ENCODE measurements at places on chromosomes 3 and 15.

DNA sequence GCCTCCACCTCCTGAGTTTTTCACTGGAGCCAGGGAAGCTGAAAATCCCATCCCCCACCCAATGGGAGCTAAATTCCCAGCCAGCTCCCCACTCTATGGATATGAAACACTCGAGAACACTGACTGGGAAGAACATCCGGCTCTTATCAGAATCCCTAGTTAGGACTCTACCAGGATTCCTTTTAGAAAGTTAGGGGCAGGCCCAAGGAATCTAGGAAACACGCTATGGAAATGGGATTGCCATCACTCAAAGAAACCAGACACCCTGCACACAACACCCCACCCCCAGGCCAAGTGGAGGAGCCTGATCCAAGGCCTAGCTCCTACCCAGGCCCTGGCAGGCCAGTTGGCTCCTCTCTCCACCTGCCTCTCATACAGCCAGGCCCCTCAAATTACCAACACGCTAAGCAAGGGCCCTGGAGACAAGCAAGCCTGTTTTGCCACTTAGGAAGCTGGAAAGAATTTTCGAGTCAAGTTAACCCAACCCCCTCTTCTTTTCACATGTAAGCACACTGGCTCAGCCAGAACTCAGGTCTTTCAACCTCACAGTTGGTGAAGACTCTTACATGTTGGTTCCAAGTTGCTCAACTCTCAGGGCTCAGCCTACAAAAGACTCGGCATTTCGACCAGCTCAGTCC, 75.5 kb downstream of the RBPMS2 start:
- DNase-seq = peak; percentile 57

GRCh38 chr15:98923171-98923570, 84.4 kb downstream of the PGPEP1L start:
- DNase-seq = no peak

- no peak for DNase-seq
Measured at GRCh38 chr3:179321668-179322285, 1.1 kb upstream of the ZNF639 start.

GRCh38 chr15:37246856-37247255, 146.5 kb upstream of the MEIS2 start:
- DNase-seq = no peak

- no peak for DNase-seq
Measured at GRCh38 chr3:130514681-130515080, 2.3 kb upstream of the COL6A6 start.

- DNase-seq = no peak
Measured at GRCh38 chr15:31013863-31014607, 22.6 kb upstream of the MTMR10 start.

Measured in right renal cortex interstitium (tissue), 3 donors.